ENCODE measurements at places on chromosomes 1 and 21. TPM values are rescaled to one million over a fixed set of nuclear protein-coding genes. Genes with fewer than 3 reads are reported as not detected.

SNAPIN gene
- 36.7 TPM for total RNA-seq

DNA sequence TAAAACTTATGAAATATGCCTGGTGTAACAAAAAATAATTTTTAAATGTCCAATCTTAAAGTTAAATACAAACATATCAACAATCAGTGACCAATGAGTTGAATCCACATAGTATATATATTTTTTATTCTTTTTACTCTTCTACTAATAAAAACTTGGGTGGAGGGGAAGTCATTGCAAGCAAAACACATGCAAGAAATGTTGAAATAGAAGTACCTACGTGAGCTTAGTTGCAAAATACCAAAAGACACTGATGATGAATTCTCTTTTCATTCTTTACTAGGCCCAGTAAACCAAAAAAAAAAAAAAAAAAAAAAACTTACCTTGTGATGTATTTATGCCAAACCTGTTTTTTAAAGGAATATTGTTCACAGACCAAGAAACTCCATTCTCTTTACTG, 26.4 kb upstream of the PLA2G4A start:
- no peak overlapping the region for H3K27ac ChIP-seq
- H3K27me3 ChIP-seq = no peaks in the 10 kb centered on the region
- no peak for DNase-seq

- no peak overlapping the region for H3K4me3 ChIP-seq
- H3K36me3 ChIP-seq = no peaks in the 10 kb centered on the region
- H3K27me3 ChIP-seq = no peaks in the 10 kb centered on the region
- H3K4me1 ChIP-seq = peaks cover 65% of the 10 kb centered on the region
These were observed 116.9 kb downstream of the RUNX1 start for GRCh38 chr21:34932233-34932632.

- no peak overlapping the region for H3K4me3 ChIP-seq
- no peaks in the 10 kb centered on the region for H3K36me3 ChIP-seq
- no peaks in the 10 kb centered on the region for H3K27me3 ChIP-seq
- H3K4me1 ChIP-seq = no peaks in the 10 kb centered on the region
- H3K27ac ChIP-seq = no peak overlapping the region
These were observed 173.5 kb downstream of the LMX1A start for GRCh38 chr1:165182975-165183374.

GRCh38 chr1:107748531-107748930, 216.4 kb downstream of the VAV3 start:
- H3K36me3 ChIP-seq = no peaks in the 10 kb centered on the region
- H3K27ac ChIP-seq = no peak overlapping the region
- H3K4me1 ChIP-seq = no peaks in the 10 kb centered on the region
- no peak for DNase-seq
- H3K27me3 ChIP-seq = no peaks in the 10 kb centered on the region
- no peak overlapping the region for H3K4me3 ChIP-seq

Data from CD8-positive, alpha-beta memory T cell (primary cell).